ENCODE measurements at places on chromosomes 7 and 10.
A peak's percentile ranks its signal among the peaks of the same experiment; 100 is the strongest.

- peak; percentile 92 for DNase-seq
Observed at GRCh38 chr10:113131613-113132261, 181.7 kb downstream of the TCF7L2 start.

GRCh38 chr7:130650611-130651120 lies 17.9 kb downstream of the COPG2 start:
- DNase-seq: no peak

DNA sequence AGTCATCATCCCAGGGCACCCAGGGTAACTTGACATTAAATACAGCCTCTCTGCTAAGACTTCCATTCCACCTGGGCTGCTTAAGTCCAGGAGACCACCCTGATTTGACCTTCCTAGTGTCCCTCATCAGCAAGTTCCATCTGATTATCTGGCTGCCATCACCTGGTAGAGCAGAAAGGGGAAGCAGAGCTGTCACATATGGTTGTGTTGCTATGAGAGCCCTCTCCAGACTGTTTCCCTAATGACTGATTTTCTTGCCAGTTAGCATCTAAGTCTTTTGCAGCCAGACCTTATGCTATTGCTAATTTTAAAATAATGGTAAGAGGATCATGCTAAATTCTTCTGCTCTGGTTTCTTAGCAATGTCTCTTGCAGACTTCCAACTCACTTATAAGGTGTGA lies 38.7 kb downstream of the KCNH2 start:
- DNase-seq: no peak

DNA sequence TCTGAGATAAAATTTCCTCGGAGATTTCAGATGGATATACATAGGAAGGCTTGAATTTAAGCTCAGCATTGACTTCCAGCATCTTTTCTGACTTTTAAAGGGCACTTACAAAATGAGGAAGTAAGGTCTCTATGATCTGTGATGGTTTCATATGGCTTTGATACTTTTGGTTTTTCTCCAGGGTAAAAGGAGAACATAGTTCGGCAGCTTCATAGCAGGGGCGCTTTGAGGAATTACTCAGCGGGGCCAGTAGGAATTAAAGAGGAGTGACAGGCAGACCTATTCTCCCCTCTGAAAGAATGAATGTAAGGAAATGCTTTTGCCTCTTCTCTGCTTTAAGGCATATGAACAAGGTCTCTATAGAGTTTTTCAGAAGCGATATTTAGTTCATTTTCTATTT lies 80.0 kb upstream of the PCDH15 start:
- no peak for DNase-seq

DNA sequence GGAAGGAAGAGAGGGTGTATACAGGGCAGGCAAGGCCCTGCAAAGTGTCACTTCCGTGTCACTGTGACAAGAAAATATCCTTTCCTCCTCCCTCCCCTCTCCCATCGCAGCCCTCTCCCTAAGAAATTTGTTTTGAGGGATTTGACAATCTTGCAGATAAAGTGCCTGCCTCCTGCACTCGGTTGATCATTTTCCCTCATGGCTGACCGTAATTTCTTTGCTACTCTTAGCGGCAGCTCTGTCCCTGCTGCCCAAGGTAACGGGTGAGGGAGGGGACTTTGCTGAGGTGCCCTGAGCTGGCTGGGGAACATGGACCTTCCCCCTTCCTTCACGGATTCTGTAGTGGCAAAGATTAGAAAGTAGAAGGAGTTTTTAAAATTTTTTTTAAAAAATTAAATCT lies 179.1 kb downstream of the TCF7L2 start:
- DNase-seq: no peak

- DNase-seq: no peak
Observed at GRCh38 chr10:112835944-112836451, 114.0 kb upstream of the TCF7L2 start.

GRCh38 chr7:14125998-14126397 lies 136.5 kb upstream of the ETV1 start:
- no peak for DNase-seq

DNA sequence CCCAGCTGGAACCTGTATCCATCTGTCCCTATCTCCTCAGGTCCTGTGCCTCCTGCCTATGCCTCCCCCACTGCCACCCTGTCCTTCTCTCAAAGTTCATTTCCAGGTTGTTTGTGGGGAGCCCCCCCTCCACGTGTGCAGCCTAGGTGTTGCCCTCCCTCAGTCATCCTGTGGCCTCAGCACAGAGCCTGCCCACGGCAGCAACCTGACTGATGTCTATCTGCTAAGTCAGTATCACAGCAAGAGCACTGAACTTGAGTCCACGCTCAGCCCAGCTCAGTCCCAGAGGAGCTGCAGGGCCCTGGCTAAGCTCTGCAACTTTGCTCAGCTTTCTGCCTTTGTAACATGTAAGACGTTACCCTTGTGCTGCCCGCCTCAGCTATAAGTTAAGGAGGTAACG lies 28.7 kb downstream of the FAM53B start:
- DNase-seq: no peak

DNA sequence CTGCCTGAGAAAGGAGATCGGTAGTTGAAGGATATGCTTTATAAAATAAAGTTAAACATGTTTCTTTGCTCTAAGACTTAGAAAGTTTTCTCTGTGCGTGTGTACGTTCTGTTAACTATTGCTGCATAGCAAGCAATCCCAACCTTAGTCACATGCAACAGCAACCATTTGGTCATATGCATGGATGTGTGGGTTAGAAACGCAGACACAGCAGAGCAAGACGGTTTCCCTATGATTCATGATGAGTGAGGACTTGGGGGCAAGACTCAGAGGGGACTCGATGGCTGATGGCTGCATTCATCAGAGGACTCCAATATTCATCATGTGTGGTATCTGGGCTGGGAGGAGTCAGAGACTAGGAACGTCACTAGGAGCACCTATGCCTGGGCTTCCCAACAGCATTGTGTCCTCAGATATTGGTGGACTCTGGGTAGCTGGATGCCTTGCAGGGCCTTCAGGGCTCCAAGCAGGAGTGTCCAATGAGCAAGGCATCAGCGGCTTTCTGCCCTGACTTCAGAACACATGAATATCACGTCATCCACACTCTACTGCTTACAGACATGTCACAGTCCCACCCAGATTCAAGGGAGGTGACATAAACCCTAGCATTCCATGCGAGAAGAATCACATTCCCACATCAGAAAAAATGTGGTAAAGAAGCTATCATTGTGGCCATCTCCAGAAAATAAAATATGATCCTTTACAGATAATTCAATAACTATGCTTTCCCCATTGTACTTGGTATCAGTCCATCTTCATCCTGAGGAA lies 731.2 kb downstream of the TNS3 start:
- no peak for DNase-seq

DNA sequence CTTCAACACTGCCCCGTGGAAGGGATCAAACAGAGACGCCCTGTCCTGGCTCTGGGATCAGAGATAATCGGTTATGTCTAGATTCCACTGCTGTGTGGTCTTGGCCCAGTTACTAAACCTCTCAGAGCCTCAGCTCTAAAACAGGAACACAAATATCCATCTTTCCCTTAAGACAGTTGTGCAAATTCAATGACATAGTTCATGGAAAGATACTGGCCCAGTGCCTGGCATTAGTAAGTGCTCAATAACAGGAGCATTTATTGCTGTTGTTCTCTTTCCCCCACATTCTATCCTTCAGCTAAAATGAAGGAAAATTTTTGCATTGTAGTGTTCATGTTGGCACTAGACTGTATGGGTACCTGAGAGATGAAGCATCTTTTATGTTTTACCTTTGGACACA lies 58.6 kb downstream of the TACC2 start:
- DNase-seq: no peak

DNA sequence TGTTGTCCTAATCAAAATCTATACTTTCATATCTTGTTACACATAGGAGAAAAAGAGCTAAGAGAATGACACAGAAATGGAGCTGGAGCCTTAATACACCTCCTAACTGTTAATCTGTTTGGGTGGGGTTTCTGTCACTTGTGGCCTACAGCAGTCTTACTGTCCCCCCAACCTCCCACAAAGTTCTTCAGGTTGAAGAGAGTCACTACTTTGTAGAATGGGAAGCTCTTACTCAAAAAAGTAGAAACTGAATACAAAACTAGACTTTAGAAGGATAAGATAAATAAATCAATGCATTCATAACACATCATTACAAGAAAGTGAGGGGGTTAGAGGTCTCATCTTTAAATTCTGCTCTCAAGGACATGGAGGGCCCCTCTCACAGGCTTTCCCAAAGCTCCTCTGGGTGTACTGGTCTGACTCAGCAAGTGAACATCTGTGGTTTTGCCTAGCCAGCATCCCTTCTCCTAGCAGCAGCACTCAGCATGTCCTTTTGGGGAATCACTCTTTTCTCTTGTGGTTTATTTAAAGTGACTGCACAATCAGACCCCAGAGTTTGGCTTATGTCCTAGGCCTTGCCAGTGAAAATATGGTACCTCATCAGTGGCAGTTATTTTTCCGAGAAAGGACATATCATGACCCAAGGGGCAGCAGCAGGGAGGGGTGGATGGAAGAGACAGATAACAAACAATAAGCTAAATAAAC lies 2.0 kb upstream of the BLVRA start:
- peak; percentile 39 for DNase-seq

DNA sequence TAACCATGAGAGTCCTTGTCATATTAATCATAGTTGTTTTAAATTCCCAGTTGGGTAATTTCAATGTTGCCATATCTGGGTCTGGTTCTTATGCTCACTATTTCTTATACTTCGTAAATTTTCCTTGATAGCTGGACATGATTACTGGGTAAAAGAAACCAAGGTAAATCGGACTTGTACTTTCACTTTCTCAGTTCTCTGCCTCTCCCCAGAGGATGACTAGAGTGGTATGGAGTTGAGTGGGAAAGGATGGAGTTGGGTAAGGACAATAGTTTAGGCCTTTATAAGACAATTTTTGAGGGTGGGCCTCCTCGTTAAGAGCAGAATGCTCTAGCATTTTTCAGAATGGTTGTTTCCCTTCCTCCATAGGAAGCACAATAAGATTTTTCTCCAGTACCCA lies 106.1 kb downstream of the CRPPA start:
- DNase-seq: no peak

DNA sequence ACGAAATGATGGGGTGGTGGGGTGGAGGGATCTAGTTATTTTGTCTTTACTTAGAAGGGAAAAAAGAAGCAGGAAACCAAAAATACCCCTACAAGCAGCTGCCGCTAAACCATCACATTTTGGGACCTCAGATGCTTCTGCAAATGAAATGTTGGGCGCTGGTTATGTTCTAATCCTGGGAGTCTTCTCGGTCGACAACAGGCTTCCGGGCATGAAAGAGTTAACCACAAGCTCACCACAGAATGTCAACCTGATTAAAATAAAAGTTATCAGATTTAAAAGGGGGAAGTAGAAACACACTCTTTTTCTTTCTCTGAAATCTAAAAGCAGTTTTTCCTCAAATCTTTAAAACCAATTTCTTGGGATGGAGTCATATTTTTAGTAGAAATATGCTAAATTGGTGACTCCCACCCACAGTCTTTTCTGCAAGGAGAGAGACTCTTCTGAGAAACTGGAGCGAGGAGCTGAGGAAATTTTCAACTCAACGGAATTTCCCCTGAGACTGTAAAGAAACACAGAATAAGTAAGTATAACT lies 16.8 kb downstream of the IL2RA start:
- DNase-seq: no peak

DNA sequence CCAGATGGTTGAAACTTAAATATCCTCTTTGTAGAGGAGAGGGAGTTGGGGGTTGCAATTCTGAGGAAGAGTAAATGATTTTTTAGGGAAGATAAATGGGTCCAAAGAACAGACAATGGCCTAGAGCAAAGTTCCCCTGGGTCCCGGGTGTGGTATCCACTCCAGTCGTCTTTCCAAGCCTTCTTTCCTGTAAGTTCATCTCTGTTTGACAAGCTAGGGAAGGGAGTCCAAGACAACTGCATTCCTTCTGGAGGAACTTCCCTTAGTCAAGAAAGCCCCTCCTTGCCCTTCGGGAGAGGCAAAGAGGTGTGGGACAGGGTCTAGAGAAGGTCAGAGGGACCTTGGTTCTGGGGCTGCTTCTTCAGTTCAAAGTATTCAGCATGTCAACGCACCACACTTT lies 33.4 kb downstream of the C10orf71 start:
- no peak for DNase-seq

DNA sequence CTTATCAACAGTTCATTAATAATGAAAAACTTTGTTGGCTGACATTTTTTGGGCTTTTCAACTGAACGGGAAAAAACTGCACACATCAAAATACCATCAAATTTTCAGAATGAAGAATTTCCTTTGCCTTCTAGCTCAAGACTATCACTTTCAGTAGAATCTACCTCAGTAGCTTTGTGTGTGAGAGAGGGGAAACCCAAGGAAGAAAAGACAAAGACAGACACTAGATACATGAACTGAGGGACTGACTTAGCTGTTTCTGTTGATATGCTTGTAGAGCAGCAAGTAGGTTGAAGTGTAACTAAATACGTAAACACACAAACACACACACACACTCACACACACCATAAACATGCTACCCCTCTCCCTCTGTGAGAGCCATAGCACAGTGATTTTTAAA lies 257.1 kb downstream of the CDK14 start:
- no peak for DNase-seq

GRCh38 chr10:53236941-53237340 lies 464.4 kb upstream of the MBL2 start:
- no peak for DNase-seq

DNA sequence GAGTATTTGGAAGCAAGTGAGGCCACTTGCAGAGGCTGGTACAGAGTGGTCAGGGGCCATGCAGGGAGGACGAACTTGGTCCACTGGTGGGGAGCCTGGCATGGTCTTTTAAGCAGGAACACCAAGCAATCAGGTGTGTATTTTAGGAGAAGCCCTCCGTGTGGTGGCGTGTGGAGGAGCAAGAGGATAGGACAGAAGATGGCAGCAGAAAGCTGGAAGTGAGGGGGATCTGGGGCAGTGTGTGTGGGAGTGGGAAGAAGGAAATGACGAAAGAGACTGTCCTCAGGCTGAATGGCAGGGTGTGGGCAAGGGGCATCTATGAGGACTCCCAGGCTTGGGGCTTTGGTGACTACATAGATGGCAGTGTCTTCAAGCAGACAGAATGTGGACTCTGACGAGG lies 51.2 kb downstream of the TEX36 start:
- DNase-seq: no peak

DNA sequence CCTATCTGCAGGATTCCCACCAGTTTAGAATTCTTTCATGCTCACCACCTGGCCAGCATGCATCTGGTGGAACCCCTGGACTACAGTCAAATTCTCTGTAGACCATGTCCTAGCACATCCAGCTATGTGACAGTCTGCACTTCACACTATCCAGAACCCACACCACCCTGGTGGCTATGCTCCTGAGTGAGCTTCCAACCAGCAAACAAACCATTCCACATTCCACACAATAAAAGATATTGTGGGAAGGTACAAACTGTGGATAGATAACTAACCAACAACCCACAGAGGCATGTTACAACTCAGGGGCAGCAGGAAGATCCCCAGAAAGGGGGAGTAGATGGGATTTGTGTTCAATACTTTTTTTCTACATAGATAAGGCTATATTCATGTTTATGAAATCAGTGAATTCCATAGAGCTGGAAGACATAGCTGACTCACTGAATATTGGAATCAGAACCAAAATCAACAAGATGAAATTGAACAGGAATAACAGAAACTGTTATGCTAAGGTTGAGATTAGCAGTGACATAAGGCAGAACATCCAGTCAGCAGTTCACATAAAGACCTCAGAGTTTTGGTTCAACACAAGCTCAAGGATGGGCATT lies 72.5 kb downstream of the LRRC17 start:
- no peak for DNase-seq

GRCh38 chr7:158849768-158850544 lies 6.4 kb upstream of the DYNC2I1 start:
- DNase-seq: no peak
